Karpas-422 (cell line): ENCODE measurements at places on chromosomes 1 and 21.

DNA sequence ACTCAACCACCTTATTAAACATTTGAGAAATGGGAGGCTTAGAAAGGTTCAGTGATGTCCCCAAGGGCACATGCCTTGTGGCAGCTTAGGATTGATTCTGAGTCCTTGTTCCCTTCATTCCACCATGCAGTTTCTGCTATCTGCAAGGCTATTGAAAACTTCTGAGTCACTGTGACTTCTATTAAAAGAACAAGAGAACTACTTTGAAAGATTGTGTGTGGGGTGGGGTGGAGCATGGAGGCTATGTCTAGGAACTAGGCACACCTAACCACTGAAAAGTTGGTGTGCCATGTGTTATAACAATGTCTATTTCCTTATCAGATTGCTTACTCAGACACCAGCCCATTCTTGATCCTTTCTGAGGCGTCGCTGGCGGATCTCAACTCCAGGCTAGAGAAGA, 10.8 kb downstream of the MTARC1 start:
- no peak for DNase-seq

GRCh38 chr1:101605878-101606277, 369.1 kb downstream of the S1PR1 start:
- no peak for DNase-seq

DNA sequence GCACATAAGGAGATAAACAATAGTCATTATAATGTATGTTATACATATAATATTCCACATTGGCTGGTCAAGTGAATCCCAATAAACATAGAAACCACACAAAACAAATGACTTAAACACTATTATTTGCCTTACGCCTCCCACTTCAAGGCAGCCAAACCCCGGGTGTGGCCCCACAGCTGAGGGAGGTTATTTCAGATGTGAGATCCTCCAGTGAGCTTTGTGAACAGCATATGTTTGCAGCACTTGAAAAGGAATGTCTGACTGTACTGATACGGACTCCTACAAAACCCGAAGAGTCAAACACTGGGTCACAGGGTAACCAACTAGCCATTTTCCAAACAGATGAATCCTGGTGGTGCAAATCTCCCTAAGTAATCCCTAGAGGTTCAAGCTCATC, 27.1 kb upstream of the DISP1 start:
- DNase-seq: peak; percentile 6

- no peak for DNase-seq
Measured at GRCh38 chr1:109134423-109134822, 20.5 kb downstream of the ELAPOR1 start.

- no peak for DNase-seq
Measured at GRCh38 chr1:78369546-78369945, 121.2 kb upstream of the PTGFR start.

DNA sequence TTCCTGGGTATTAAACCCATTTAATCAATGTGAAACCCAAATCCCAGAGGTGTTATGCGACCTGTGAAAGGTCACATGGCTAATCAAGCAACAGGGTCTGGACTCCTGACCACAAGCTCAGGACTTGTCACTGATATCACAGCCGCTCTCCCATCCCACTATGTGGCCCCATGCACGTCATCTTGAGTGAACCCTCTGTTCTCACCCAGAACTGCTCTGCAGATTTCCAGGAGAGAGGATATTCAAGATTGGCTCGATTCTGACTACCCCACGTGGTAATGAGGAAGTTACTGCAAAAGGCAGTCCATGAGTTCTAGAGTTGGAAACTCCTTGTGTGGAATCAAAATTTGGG, 173.5 kb upstream of the ETV3 start:
- DNase-seq: no peak
